Inflammatory macrophage treated with lipopolysaccharide for 1 hour (primary cell): ENCODE measurements at places on chromosomes 3 and 15.

- DNase-seq, result no peak
These were observed 34.8 kb upstream of the PAK6 start for GRCh38 chr15:40204100-40204499.

- DNase-seq, result no peak
These were observed 151.4 kb downstream of the POLR2M start for GRCh38 chr15:57857871-57858270.

- no peak for DNase-seq
These were observed 352.0 kb downstream of the SOX2 start for GRCh38 chr3:182063742-182064141.

DNA sequence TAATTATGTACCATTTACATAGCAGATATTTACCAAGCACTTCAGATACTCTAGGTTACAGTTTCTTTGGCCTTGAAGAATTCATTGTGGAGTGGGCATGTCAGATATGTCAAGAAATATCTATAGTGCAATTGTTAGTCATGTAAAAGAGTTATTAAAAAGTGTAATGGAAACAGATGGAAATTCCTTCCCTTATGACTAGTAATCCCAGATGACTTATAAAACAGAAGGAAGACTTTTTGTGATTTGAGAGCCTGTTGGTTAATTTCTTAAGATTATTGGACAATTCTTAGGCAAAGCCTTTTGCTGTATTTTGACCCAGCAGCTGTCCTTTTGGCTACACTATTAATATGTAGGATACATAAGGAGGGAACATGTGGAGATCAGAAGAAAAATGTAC, 708.9 kb upstream of the NECTIN3 start:
- DNase-seq, result no peak

GRCh38 chr15:79900087-79900486, 3.3 kb upstream of the MTHFS start:
- peak; percentile 49 for DNase-seq

DNA sequence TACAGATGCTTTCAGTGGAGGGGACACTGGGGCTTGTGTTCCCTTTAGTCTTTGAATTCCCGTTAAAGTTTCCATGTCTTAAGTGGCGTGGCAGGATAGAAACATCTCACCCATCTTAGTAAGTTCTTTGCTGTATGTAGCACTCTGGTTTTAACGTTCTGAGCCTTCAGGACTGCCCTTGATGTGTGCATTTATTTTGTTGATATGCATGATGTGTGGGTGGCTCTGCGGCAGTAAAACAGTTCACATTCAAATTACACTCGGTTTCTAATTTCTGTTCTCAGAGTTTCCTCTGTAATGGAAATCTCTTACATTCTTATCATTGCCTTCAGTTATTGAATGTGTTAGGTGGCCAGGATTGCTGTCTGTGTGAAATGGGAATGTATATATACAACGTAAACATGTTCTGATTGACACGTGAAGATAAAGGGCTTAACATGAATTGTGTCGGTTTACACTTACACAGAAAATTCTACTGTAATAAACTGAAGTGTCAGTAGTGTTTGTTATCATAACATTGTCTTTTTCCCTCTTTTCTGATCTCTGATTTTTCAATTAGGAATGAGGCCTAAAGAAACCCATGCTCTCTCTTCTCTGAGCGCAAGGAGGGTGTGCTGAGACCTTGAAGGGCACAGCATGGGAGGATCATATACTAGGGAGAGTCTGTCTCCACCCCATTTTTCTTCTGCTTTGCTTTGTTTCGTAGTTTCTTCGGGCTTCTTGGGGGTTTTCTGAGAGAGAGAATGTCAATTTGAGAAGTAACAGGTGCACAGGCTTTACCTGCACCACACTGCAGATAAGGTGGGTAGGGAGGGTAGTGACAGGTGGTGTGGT, 51.5 kb downstream of the IGF1R start:
- DNase-seq, result no peak

GRCh38 chr3:179536256-179536655, 26.5 kb upstream of the ACTL6A start:
- no peak for DNase-seq

DNA sequence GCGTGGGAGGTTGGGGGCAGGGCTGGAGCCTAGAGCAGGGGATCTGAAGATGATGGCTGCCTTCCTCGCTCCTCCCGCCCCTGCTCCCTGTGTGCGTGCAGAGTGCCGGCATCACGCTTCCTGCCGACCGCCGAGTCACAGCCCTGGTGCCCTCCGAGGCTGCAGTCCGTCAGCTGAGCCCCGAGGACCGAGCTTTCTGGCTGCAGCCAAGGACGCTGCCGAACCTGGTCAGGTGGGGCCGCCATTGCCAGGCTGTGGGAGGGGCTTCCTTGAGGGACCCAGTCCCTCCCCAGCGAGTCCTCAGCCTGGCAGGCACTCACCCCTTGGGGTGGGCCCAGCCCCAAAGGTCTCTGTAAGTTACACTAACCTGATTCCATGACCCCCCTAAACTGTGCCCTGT, 17.6 kb downstream of the STAB1 start:
- DNase-seq, result no peak

DNA sequence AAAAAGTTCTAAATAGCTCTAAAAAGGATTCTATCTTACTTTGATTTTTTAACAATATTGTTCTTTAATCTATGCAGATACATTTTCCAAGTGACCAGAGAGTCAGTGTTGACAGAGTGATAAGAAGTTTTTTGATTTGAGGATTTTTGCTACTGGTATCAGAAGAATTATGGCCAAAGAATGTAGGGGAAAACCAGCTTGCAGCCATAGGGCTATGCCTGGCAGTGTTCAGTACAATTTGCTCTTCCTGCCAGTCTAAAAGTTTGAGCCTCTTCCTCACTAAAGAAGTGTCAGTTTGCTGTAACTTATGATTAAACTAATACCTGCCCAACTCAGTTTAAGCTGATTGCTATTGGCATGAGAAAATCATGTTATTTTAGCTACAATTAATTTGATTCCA, 35.3 kb upstream of the FSIP1 start:
- DNase-seq, result no peak

- DNase-seq, result no peak
These were observed 47.5 kb downstream of the RYR3 start for GRCh38 chr15:33358306-33358705.

- DNase-seq, result peak; percentile 45
These were observed 245.3 kb downstream of the RPLP1 start for GRCh38 chr15:69697916-69698315.

- DNase-seq, result no peak
These were observed 392.5 kb upstream of the CADM2 start for GRCh38 chr3:84566256-84566655.

- no peak for DNase-seq
These were observed 59.1 kb upstream of the SPATA12 start for GRCh38 chr3:57001356-57001755.

- DNase-seq, result no peak
These were observed 239.3 kb upstream of the C2CD4B start for GRCh38 chr15:62404194-62404985.

- DNase-seq, result no peak
These were observed 26.0 kb downstream of the MME start for GRCh38 chr3:155106119-155106518.

DNA sequence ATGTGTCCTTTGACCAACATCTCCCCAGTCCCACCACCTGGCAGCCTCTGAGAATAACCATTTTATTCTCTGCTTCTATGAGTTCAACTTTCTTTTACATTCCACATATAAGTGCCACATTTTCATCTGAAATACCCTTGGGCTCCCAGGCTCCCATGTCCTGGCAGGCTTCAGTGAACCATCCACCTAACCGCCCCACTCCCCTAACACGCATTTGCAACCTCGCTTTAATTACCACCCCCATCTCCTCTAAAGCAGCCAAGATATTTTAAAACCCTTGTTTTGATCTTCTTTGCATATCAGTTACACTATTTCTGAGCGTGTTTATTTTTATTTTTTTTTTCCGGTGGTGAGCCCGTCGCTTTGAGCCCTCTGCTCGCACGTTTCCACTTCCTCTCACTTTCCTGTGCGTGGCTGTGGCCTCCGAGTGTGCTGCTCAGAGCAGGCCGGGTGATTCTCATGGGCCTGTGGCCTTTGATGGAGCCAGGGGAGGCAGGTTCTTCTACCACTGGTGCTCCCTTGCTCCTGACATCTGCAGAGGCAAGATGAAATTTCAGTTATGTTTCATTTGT, 195.4 kb upstream of the LPP start:
- no peak for DNase-seq

- no peak for DNase-seq
These were observed 222.8 kb upstream of the IL12A start for GRCh38 chr3:159765860-159766294.

- DNase-seq, result no peak
These were observed 96.3 kb downstream of the TPRG1 start for GRCh38 chr3:189267981-189268613.

DNA sequence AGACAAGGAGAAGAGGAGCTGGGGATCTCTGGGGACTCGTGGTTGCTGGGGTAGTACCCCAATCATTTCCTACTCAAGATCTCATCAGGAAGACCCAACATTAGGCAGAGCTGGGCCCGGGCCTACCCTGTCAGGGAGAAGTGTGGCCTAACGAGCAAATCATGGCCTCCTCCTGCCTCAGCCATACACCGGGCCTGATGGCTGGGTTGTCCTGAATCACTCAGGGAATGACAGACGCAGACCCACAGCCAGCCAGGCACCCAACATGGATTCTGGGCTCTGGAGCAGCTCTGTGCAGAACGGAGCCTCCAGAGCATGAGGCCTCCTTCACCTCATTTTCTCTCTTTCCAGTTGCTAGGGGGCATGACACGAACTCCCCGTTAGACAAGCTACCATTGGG, 19.7 kb downstream of the ITGA11 start:
- DNase-seq, result no peak

DNA sequence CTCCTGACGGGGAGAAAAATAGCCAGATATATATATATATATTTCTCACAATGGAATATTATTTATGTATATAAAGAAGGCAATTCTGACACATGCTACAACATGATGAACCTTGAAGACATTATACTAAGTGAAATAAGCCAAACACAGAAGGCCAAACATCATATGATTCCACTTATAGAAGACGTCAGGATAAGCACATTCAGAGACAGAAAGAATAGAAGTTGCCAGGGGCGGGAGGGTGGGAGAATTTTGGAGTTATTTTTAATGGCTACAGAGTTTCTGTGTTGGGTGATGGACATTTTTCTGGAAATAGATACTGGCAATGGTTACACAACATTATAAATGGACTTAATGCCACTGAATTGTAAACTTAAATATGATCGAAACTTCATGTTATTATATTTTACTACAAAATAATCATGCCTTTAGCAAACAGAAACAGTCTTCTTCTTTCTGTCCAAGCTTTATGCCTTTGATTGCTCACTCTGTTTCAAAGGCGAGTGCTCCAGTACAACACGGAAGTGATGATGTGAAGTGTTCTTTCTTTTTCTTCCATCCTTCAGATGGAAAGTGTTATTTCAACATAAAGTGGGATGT, 514.0 kb downstream of the OCA2 start:
- DNase-seq, result no peak

GRCh38 chr3:162777118-162777517, 1280.5 kb downstream of the OTOL1 start:
- no peak for DNase-seq

- DNase-seq, result no peak
These were observed 85.0 kb downstream of the RAB11A start for GRCh38 chr15:65954289-65954741.

- no peak for DNase-seq
These were observed 27.1 kb downstream of the RBPMS2 start for GRCh38 chr15:64748251-64748650.

DNA sequence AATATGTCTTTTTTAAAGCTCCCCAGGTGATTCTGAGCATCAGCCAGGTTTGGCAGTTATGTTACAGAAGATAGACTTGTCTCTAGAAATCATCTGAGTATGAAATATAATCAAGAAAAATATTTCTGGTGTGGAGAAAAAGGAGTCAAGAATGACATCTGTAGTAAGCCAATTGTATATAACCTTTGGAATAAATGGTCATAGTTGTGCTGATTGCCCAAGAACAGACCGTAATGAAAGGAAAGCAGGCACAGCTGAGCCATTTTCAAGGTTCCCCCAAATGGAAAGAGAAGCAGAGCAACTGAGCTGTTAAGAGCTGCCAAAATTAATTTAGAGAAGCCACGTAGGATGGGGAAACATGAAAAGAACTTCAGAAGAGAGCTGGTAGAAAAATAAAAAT, 26.6 kb downstream of the GOLM2 start:
- DNase-seq, result no peak

DNA sequence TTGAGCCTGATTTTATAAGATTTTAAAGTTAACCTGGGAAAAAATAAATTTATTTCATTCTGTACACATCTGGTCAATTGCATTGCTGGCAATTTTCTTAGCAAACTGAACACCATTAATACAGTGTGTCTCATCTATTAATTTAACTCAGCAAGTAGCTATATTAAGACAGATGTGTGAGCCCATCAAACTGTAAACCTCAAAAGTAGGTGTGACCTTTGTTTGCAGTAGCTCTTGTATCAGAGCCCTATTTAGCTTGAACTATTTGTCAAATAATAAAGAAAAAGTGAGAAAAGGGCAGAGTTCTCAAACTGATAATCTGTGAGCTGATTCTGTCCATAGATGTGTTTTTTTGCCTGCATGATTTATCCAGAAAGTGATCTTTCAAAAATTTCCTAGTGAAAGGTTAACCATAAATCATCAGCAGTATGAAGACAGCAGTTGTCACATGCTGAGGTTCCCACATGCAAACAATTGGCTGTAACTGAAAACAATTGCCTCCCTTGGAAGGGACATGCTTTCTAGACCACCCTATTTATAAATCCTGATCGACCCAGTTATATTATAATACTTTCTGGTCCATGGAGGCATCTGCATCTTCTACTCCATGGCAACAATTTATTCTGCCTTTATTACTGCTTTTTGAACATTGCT, 646.5 kb downstream of the NSUN3 start:
- no peak for DNase-seq

DNA sequence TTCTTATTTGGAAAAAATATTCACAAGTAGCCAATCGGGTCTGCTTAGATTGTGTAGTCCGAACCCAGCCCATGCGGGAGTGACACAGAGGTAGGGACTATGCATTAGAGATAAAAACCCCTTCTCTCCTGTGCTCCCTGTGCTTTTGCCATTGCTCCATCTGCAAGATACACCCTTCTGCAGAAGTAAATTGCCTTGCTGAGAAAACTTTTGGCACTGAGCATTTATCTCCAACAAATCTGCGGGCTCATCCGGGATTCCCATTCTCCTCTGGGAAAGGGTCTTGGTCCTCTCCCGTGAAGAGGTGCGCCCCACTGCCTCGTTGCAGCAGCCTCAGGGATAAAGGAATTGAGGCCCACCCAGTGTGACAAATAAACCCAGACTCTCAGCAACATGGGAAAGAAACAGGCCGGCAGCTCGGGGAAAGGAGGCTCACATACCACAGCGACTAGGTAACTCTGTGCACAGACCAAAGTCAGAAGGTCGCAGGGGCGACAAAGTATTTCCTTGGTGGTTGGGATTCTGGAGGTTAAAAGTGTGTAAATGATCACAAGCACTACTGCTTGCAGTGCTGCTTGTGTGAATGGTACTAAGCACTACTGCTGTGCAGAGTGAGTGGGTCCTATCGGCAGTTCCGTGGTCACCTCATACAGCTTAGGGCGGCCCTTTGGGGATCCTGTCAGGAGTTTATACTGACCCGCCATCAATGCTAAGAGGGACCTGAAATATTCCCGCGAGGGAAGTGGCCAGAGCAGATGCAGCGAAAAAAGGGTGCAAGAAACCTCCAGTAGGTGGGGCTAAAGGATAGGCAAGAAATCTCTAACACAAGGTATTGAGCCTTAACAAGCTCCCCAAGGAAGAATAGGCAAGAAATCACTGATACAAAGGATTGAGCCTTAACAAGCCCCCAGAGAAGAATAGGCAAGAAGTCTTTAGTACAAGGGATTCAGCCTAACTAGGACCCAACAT, 54.3 kb downstream of the GSK3B start:
- DNase-seq, result no peak
